ENCODE measurements at places on chromosomes 3 and 15. TPM values are rescaled to one million over a fixed set of nuclear protein-coding genes. Genes with fewer than 3 reads are reported as not detected.

GRCh38 chr15:71116942-71117341 lies 1.7 kb downstream of the THSD4 start:
- DNase-seq = no peak

CPLX3 gene
- polyA plus RNA-seq = not detected

TPRG1 gene
- polyA plus RNA-seq = 0.47 TPM

DNA sequence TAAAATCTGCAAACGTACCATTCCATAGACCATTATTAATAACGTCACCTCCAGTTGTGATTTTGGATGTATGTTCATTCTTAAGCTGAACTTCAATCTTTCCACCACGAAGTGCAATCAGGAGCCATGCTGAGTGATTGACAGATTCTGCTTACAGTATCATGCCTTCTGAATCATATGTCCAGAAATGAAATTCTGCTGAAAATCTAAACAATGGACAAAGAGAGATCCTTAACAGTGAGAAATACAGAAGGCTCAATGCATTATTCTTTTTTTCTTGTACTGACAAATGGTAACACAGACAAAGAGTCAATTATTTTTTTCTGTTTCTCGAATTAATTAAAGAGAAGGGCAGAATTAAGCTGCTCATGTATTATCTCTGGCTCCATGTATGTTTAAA lies 1114.5 kb downstream of the EPHA3 start:
- DNase-seq = no peak

DNA sequence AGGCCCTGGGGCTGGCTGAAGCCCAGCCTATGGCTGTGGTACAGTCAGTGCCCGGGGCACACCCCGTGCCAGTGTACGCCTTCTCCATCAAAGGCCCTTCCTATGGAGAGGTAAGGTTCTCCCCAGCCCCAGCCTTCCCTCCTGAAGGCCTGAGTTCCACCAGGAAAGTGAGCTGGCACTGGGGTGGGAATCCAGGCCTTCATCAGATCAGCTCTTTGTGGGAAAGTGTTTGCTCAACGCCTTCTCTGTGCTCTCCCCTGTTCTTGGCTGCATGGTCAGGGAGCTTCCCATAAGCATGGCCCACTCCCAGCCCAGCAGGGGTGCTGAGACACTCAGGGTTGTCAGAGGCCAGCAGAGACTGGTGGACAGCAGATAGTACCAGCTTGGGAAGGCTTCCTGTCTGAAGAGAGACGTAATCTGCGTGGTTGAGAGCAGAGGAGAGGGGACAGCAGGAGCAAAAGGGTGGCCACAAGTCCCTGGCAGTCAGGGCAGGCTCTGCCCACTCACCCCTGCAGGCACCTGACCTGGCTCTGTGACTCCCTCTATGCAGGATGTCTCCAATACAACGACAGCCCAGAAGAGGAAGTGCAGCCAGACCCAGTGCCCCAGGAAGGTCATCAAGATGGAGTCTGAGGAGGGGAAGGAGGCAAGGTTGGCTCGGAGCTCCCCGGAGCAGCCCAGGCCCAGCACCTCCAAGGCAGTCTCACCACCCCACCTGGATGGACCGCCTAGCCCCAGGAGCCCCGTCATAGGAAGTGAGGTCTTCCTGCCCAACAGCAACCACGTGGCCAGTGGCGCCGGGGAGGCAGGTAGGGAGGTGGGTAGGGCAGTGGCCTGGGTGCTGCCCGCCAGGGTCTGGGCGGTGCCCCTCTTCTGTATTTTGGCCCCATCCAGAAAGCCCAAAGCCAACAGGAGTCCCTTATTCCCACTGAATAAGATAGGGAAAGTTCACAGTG lies 38.4 kb downstream of the PML start:
- DNase-seq = no peak

GRCh38 chr3:184594371-184595001 lies 32.9 kb downstream of the EPHB3 start:
- DNase-seq = no peak

CACNA2D3 gene
- polyA plus RNA-seq = not detected

DNA sequence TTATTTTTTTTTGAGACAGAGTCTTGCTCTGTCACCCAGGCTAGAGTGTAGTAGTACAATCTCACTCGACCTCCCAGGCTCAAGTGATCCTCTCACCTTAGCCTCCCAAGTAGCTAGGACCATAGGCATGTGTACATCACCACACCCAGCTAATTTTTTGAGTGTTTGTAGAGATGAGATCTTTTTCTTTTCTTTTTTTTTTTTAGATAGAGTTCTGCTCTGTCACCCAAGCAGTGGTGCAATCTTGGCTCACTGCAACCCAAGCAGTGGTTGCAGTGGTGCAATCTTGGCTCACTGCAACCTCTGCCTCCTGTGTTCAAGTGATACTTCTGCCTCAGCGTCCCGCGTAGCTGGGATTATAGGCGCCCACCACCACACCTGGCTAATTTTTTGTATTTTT lies 5.2 kb downstream of the CEP97 start:
- DNase-seq = no peak

GRCh38 chr15:41689834-41690233 lies 29.6 kb downstream of the MGA start:
- DNase-seq = no peak

ALDH1L1 gene
- not detected for polyA plus RNA-seq

GFM1 gene
- polyA plus RNA-seq = 26.7 TPM

- no peak for DNase-seq
Measured at GRCh38 chr3:33887478-33887877, 89.0 kb downstream of the PDCD6IP start.

- DNase-seq = no peak
Measured at GRCh38 chr3:12991861-12992281, 81.4 kb downstream of the IQSEC1 start.

CLDN1 gene
- not detected for polyA plus RNA-seq

DNA sequence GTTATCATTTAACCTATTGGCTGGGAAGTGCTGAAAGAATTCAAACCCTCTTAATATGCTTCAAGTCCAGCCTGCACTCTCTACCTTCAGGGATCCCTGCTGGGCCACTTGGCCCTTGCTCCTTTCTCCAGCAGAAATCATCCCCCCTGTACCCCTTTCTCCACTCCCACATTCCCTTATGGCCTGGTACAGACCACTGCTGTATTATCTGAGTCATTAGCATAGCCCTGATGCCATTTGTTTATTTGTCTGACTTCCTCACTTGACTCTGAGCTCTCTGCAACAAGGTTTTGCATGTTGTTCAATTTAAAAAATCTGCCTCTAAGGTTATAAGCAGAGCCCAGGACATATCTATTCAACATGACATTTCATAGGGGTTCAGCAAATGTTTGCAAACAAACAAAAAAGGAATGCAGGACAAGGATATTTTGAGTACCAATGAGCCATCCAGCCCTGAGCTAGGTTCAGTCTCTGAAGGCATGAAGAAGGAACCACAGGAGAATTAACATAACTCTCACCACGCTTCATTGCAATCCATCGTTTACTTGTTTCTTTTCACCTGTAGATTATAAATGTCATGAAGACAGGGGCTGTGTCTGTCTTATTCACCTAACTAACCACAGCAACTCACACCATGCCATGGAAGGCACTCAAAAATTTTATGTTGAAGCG lies 26.6 kb upstream of the HES1 start:
- DNase-seq = no peak

DNA sequence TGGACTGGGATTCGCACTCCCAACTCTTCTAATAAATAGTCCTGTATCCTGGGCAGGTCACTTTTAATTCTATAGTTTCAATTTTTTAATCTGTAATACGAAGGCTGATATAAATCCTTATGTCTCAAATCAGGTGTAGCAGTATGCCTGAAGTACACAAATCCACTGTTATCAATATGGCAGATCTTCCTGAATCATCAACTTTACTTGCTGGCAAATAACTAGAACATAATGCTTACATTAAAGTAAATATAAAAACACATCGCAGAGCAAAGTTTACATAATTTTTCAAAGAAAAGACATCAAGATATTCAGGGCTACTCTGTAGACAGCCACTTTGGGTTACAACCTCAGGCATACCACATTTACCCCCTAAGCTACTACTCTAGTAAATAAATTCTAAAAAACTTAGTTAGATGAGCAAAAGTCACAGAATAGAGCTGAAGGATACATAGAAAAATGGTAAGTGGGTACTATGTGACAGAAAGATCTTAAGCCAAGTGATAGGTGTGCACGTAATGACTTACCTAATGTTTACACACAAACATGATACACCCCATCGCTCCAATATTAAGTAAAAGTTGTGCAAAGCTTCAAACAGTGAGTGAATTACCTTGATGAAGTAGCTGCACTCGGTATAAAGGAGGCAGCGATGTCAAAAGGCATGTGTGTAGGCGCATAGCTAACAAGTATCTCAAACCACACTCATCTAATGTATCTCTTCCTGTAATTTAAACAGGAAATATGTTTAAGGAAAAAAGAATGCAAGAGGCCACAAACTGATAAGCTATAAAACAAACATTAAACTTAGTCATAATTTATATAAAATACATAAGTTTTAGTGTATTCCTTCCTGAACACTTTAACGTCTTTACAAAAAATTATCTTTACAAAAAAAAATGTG lies 127.9 kb downstream of the DMXL2 start:
- DNase-seq = no peak

- DNase-seq = peak; percentile 52
Measured at GRCh38 chr3:4492208-4493013, 737 bp upstream of the ITPR1 start.

ROBO1 gene
- polyA plus RNA-seq = 10.6 TPM

CHRM5 gene
- not detected for polyA plus RNA-seq

DNA sequence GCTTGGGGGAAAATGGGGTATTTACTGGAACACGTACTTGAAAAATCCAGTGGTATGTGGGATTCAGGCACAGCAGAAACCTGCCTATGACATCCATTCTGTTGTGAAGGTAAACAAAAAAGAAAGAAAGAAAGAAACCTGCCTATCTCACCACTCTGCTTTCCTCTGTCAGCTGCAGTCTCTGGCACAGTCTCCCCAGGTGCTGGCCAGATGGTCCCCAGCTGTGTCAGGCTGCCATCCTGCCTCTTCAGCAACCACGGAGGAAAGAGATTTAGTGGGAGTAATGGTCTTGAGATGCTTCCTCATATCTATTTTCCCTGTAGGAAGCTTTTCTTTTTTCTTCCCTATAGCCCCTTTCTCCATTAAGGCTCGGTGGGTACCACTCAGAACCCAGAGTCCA lies 2.5 kb upstream of the PXYLP1 start:
- DNase-seq = no peak

GRCh38 chr3:119497820-119498185 lies 544 bp upstream of the TIMMDC1 start:
- no peak for DNase-seq

GRCh38 chr3:53131096-53131495 lies 861 bp upstream of the RFT1 start:
- no peak for DNase-seq

CACNA1D gene
- polyA plus RNA-seq = not detected

DNA sequence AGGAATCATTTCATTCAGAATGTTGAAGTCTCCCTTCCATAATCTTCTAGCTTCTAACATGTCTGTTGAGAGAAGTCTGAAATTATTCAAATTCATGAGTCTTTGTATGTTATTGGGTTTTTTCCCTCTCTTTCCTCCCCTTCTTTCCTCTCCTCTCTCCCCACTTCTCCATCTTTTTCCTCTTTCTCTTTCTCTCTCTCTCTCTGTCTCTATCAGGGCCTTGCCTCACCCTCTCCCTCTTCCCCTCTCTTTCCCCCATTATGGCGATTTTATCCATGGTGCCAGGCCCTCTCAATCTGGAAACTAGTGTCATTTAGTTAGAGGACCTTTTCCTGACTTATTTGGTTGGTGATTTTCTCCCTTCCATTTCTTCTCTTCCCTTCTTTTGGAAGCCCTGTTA lies 147.3 kb downstream of the SST start:
- DNase-seq = no peak

Data from naive thymus-derived CD8-positive, alpha-beta T cell (primary cell).